ENCODE measurements at places on chromosomes 11 and 22. TPM values are rescaled to one million over a fixed set of nuclear protein-coding genes. Genes with fewer than 3 reads are reported as not detected.

- no peaks in the 10 kb centered on the region for H3K4me1 ChIP-seq
- no peaks in the 10 kb centered on the region for H3K27me3 ChIP-seq
- no peaks in the 10 kb centered on the region for H3K36me3 ChIP-seq
- no peak for DNase-seq
- H3K27ac ChIP-seq, result no peak overlapping the region
Measured at GRCh38 chr22:48692734-48693376, 1134.8 kb downstream of the BRD1 start.

- H3K36me3 ChIP-seq, result no peaks in the 10 kb centered on the region
- no peak for DNase-seq
Measured at GRCh38 chr11:116615211-116615865, 157.4 kb downstream of the BUD13 start.

- no peaks in the 10 kb centered on the region for H3K36me3 ChIP-seq
- no peak for DNase-seq
- H3K4me1 ChIP-seq, result no peaks in the 10 kb centered on the region
Measured at GRCh38 chr22:32355760-32356159, 1.9 kb upstream of the RFPL3 start.

The CD3E gene
- total RNA-seq, result not detected

- no peak for DNase-seq
- H3K27ac ChIP-seq, result no peak overlapping the region
- no peaks in the 10 kb centered on the region for H3K36me3 ChIP-seq
- H3K27me3 ChIP-seq, result no peaks in the 10 kb centered on the region
Measured at GRCh38 chr11:62911137-62912130, 9.7 kb downstream of the CHRM1 start.

The TP53AIP1 gene
- total RNA-seq, result 2.1 TPM

DNA sequence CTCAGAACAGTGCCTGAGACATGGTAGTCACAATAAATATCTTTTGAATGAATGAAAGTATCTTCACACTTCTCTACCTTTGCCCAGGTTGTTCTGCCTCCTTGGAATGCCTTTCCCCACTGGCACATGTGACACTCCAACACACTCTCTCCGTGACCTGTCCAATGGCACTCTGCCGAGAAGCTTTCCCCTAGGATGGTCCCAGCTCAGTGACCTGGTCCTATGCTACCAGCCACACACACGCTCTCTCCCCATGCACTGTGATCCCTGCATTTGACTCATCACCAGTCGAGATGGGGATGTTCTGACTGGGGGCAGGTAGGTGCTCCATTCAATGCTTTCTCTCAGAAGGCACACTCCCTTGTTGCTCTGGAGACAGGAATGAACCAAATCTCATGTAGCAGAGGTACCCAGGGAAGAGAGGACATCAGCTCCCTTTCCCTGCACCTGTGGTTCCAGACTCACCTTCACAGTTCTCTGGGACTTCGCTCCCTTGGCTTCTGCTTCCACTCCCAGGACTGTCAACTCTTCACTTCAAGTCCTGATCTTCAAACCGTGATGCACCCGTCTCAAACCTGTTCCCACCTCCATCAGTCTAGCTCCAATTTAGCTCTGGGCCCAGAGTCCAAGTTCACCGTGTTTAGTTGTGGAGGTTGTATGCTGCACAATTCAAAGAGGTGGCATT is 30.7 kb upstream of the LMO1 start:
- H3K27me3 ChIP-seq, result peaks cover 80% of the 10 kb centered on the region
- H3K36me3 ChIP-seq, result no peaks in the 10 kb centered on the region
- no peak overlapping the region for H3K27ac ChIP-seq
- DNase-seq, result no peak
- H3K4me1 ChIP-seq, result no peaks in the 10 kb centered on the region

GRCh38 chr11:116773203-116774097 is 663 bp upstream of the BUD13 start:
- peak overlapping the region; percentile 55 for H3K27ac ChIP-seq
- peak overlapping the region; percentile 58 for H3K4me3 ChIP-seq
- peaks cover 25% of the 10 kb centered on the region for H3K36me3 ChIP-seq
- peaks cover 20% of the 10 kb centered on the region for H3K4me1 ChIP-seq
- H3K27me3 ChIP-seq, result no peaks in the 10 kb centered on the region

The HBE1 gene
- not detected for total RNA-seq

GRCh38 chr22:24559471-24559870 is 3.7 kb downstream of the SNRPD3 start:
- H3K27me3 ChIP-seq, result no peaks in the 10 kb centered on the region
- peaks cover 12% of the 10 kb centered on the region for H3K4me1 ChIP-seq
- H3K27ac ChIP-seq, result no peak overlapping the region
- H3K36me3 ChIP-seq, result peaks cover 51% of the 10 kb centered on the region
- no peak for DNase-seq

The MISFA gene
- total RNA-seq, result 4.6 TPM

The OR51B2 gene
- not detected for total RNA-seq

DNA sequence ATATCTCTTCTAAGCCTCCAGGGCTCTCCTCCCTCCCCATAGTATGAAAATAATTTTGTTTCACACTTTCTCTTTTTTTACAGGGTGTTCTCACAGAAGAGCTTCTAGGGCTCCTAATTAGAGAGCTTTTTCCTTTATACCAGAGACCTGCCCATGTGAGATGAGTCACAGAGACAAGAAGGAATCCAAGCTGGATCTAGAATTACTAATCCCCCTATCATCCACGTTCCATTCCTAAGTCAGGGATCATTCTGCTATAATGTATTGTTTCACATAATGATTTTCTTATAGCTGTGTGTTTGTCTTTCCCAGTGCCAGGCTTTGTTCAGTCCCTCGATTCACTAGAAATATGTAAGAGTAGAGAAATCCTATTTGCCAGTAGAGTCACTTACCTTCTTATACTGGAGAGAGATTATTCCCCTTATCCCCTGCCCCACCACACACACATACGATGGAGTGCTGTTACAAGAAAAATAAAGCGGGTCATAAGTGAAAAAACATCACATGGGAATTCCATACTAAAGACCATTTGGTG is 778.3 kb upstream of the LRRC4C start:
- no peak overlapping the region for H3K4me3 ChIP-seq
- no peak overlapping the region for H3K27ac ChIP-seq
- no peaks in the 10 kb centered on the region for H3K4me1 ChIP-seq
- no peaks in the 10 kb centered on the region for H3K36me3 ChIP-seq
- H3K27me3 ChIP-seq, result no peaks in the 10 kb centered on the region

The MGAT3 gene
- 2.7 TPM for total RNA-seq

The MYBPC3 gene
- not detected for total RNA-seq

GRCh38 chr11:22763166-22763565 is 66.4 kb downstream of the SVIP start:
- no peaks in the 10 kb centered on the region for H3K4me1 ChIP-seq
- no peak for DNase-seq
- no peak overlapping the region for H3K27ac ChIP-seq
- no peaks in the 10 kb centered on the region for H3K27me3 ChIP-seq
- no peak overlapping the region for H3K4me3 ChIP-seq

The NELL1 gene
- total RNA-seq, result 0.32 TPM

DNA sequence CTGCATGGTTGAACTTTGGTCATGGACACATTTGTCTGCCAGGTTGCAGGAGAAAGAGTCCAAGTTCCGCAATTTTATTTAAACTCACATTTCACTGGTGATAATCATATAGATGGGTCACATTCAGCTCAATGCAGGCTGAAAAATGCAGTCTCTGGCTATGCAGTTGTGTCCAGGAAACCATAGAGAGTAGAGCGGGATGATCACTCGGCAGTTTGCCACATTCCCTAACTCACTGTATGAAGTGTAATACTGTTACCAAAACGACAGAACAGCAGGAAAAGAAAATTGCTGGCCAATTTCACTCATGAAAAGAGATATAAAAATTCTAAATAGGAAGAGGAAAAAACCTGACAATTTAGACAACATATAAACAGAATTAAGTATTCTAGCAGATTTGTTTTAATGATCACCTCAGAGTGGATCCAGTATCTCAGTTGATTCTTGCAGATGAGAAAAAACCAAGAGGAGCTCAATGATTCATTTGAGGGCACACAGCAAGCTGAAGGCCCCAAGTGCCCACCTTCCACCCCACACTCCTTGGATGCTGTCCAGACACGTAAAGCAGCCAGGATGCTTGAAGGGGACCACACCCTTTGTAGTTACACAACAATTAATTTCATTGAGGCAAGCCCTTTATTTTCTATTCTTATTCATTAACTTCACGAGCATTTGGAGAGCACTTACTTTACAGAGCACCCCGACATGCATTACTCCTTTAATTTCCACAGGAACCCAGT is 422.3 kb downstream of the SOX6 start:
- H3K4me3 ChIP-seq, result no peak overlapping the region
- H3K27me3 ChIP-seq, result no peaks in the 10 kb centered on the region

- no peaks in the 10 kb centered on the region for H3K4me1 ChIP-seq
- H3K27ac ChIP-seq, result no peak overlapping the region
- DNase-seq, result no peak
- H3K36me3 ChIP-seq, result no peaks in the 10 kb centered on the region
- H3K27me3 ChIP-seq, result no peaks in the 10 kb centered on the region
Measured at GRCh38 chr11:7381937-7382336, 103.4 kb upstream of the OLFML1 start.

DNA sequence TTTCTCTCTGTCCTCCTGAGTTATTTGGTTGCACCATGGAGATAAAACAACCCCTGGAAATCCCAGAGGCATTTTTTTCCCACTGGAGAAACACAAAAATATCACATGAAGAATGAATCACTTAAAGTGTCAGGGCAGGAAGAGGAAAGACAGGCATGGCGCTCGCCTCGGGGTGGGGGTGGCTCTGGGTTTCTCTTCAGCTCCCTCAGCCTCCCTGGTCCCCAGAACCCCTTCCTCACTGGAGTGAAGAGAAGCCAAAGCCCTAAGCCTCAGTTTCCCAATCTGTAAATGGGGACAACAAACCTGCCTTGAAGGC is 938 bp downstream of the SHISAL1 start:
- no peaks in the 10 kb centered on the region for H3K36me3 ChIP-seq
- peaks cover 14% of the 10 kb centered on the region for H3K4me1 ChIP-seq
- no peak overlapping the region for H3K27ac ChIP-seq
- no peak overlapping the region for H3K4me3 ChIP-seq
- no peak for DNase-seq
